ENCODE measurements at places on chromosomes 12 and 14.
A peak's percentile ranks its signal among the peaks of the same experiment; 100 is the strongest.

DNA sequence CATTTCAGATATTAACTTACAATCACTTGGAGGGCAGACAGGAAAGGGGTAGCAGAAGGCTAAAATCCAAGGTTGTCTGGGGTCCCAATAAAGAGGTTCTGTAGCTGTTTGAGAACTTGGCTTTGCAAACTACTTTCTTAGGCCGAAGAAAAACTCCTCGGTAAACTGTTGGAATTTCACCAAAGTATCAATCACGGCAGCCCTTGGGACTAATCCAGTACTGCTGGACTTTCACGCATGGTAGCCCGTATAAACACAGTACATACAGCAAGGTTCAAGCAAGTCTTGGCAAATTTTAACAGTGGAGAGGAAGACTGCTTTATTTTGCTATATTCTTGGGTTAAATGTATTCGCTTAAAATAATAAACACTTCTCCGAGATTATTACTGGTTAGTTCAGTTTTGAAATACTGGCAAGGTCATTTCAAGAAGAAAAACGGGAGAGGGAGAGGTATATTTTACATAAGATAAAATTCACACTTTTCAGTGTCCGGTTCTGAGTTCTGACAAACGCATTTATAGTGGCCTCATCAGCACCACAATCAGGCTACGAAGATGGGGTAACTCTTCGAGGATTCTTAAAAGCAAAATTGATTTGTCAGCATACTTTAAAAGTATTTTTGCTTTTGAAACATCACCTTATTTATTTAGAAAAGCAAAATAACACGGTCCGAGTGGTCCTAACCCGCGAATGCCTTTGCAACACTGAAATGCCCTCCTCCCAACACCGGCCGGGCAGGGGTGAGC, 1.3 kb downstream of the SETD3 start:
- DNase-seq, result no peak

DNA sequence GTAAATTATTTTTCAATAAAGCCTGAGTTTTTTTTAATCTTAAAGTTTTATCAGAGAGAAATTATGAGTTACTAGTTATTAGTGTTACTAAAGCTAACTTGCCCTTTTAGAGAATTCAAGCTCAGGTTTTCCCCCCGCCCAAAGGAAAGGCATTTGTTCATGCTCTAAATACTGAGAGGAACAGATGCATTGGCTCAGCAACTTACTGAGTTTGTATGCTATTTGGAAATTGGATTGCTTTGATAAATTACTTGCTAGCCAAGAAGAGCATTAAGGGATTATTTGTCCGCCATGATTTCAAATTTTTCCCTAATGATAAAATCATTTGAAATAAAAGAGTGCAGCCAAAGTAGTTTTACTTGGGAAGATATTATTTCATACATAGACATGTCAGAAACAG, 149.4 kb downstream of the METTL25 start:
- no peak for DNase-seq

- DNase-seq, result no peak
These were observed 303 bp downstream of the GAPDH start for GRCh38 chr12:6534695-6534944.

GRCh38 chr14:76765461-76765931, 4.2 kb downstream of the VASH1 start:
- no peak for DNase-seq

GRCh38 chr14:94129758-94130414, 482 bp upstream of the IFI27L2 start:
- peak; percentile 58 for DNase-seq

DNA sequence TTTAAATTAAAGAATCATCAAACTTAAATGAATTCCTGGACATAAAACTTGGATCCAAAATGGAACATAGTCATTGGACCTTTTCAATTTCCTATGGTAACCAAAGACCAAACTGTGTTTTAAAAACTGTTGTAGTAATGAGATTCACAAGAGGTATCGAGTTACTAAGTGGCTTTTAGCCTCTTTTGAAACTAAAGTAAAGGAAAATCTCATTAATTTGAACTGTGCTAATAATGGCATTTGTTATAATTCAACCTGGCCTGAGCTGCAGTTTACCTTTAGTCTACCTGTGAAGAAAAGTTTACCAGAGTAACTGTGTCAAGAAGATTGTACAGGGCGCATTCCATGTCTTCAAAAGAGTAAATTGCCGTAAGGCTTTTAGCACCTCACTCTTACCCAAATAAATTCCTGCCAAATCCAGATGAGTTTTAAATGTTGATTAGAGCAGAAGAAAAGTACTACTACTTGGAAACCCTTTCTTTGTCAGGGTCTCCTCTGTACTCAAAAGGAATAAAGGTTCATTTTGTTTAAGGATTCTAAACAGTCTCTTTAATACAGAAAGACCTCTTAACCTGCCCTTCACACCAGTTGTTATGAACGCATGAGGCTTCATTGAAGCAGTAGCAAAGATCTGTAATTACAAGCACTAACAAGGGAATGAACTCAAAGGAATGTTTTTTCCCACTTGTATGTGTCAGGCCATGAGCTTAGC, 17.1 kb upstream of the MED13L start:
- no peak for DNase-seq

GRCh38 chr12:49201595-49202295, 12.9 kb upstream of the TUBA1A start:
- no peak for DNase-seq

GRCh38 chr14:84254290-84254689, 1275.7 kb upstream of the FLRT2 start:
- DNase-seq, result no peak

- DNase-seq, result no peak
These were observed 64.1 kb downstream of the PRICKLE1 start for GRCh38 chr12:42525444-42525843.

DNA sequence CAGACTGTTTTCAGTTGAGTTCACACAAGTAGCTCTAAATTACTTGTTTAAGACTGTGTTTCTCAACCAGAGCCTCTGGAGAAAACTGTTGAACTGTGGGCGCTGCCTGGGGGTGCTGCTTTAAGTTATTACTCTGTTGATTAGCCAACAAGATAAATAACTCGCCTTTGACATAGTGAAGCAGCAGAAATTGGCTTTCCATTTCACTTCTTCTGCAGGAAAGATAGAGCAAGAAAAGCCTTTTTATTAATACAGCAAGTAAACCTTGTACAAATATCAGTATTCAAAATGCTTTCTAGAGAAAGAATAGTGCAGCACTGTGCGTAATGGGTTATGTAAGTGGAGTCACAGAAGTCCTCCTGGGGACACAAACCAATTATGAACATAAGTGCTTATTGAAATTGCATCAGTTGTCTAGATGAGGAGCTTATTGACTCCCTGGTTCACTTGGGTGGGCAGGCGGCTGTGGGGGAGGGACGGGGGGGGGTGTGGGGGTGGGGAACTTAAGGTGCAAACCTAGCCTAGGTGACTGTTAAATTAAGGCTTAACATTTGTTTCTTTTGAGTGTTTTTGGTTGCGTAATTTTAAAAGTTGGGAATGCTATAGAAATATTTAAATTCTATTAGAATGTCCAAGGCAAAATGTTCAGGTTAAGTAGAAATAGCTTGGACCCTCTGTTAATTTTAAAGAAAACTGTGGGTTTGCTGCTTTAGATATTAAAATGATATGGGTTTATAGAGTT, 6.3 kb downstream of the FRS2 start:
- no peak for DNase-seq

DNA sequence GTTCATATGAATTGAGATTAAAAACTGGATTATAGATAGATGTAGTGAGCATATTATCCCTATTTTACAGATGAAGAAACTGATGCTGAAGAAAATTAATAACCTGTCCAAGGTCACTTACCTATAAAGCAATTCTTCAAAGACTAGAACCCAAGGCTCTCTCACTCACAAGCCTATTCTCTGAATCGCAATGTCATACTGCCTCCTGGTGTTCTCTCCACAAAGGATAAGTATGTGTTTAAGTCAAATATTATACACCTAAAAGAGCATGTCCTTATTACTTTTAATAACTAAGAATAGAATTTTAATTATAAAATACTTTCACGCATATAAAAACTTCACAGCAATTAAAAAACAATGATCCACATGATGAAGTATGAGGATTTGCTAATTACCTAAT, 721.3 kb upstream of the USP15 start:
- DNase-seq, result no peak

- DNase-seq, result no peak
These were observed 9.4 kb downstream of the TMEM63C start for GRCh38 chr14:77190977-77191376.

- peak; percentile 76 for DNase-seq
These were observed 1.4 kb upstream of the KCNK13 start for GRCh38 chr14:90060312-90060964.

DNA sequence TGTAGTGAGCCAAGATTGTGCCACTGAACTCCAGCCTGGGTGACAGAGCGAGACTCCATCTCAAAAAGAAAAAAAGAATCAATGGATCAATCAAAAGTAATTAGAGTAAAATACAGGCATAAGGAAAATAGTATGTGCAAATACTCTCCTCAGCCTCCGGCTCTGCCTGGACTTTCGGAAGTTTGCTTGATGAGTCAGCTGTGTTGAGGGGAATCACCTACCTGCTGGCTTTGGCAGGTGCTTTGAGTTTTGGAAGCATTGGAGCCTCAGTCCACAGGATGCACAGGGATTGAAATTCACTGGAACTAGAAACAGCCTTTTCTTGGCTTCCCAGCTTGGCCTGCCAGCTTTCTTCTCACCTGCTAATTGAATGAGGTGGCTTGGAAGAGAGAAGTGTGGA, 268.2 kb downstream of the PCNX1 start:
- DNase-seq, result no peak

DNA sequence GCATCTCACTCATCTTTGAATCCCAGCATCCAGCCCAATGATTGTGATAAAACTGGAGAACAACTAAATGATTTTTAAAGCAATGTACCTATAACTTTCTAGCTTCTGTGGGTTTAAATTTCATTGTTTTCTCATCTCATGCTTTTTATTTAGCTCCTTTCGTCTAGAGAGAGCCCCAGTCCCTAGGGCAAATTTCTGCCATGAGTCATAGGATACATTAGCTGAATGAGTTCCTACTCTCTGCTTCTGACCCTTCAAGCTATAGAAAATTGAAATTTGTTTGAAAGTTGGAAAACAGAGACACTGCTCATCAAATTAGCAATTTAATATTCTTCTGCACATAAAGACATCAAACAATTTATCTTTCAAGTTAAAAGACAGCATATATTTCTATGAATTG, 113.9 kb downstream of the KIF21A start:
- no peak for DNase-seq

GRCh38 chr12:4282892-4283511, 9.4 kb downstream of the CCND2 start:
- no peak for DNase-seq

DNA sequence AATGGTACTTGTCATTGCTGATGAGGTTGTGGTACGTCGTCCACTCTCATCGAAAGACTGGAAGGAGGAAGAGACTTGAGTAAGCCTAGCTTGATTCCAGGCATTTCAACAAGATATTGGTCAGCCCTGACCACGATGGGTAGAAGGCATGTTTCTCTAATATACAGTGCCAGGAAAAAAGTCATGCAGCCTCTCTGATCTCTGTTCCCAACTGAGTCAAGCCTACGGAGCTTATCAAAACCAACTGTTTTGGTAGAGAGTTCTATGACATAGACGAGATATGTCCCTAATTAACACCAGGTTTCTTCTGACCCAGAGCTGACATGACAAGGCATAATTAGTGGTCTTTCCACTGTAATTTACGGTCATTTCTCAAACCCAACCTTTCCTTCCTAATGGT, 58.5 kb downstream of the NIN start:
- no peak for DNase-seq
